Spleen (tissue), 13 donors: ENCODE measurements at places on chromosomes 2 and 18. TPM values are rescaled to one million over a fixed set of nuclear protein-coding genes. Genes with fewer than 3 reads are reported as not detected.

- no peak for DNase-seq
These were observed 107.1 kb downstream of the TMX3 start for GRCh38 chr18:68607852-68608251.

GRCh38 chr2:184444217-184444616 lies 154.1 kb upstream of the ZNF804A start:
- no peak for DNase-seq

The ELOA2 gene
- total RNA-seq = not detected

The MOGAT1 gene
- not detected for total RNA-seq

- DNase-seq = no peak
These were observed 288.9 kb downstream of the XIRP2 start for GRCh38 chr2:167177196-167177595.

DNA sequence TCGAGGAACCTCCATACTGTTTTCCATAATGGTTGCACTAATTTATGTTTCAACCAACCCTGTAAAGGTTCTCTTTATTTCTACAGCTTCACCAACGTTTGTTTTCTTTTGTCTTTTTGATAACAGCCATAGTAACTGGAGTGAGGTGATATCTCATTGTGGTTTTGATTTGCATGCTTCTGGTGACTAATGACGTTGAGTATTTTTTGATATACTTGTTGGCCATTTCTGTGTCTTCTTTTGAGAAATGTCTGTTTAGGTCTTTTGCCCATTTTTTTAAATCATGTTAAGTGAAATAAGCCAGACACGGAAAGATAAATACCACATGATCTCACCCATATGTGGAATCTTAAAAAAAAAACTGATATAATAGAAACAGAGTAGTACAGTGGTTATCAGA lies 74.8 kb upstream of the SMIM21 start:
- DNase-seq = no peak

DNA sequence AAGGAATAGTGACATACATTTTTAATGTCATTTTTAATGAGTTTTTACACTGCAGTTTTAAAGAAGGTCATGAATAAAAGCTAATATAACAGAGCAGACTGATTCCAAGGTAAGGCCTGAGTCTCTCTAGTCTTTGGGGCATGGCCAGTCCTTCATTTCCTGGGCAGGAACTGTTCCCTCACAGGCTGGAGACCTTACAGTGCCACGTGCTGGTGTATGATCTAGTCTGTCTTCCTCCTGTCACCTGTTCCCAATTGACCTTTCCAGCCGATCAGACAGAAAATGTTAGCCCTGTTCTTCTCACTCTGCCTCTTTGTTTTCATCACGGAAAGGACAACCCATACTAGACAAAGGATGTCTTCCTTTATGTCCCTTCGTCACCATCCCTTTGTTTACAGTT lies 33.6 kb downstream of the ZCCHC2 start:
- no peak for DNase-seq

The VWA3B gene
- total RNA-seq = not detected
